CD4-positive, alpha-beta T cell treated with Interleukin-1 beta for 1 hour (primary cell): ENCODE measurements at places on chromosomes 3 and 15.

- peak; percentile 77 for DNase-seq
Measured at GRCh38 chr3:49703443-49703927, 14.1 kb downstream of the RNF123 start.

GRCh38 chr15:68559345-68560310 is 19.2 kb upstream of the CORO2B start:
- DNase-seq = peak; percentile 70

DNA sequence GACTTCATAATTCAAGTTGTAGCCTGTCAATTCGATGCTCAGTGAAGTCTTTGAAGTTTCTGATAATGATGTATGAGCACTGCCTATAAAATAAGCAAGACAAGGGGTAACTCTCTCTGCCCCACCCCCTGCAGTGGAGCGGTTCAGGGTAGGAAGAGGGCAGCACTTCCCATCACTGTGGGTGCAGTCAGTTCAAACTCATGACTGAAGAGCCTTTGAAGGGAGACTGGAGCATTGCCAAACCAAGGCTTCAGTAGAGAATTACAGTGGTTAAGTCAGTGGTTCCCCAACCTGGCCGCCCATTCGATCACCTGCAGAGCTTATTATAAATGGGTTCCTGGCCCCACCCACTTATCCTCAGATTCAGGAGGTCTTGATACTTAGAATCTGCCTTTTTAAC is 190.6 kb downstream of the SHQ1 start:
- peak; percentile 50 for DNase-seq

- DNase-seq = no peak
Measured at GRCh38 chr15:63243776-63244175, 33.6 kb upstream of the APH1B start.
